ENCODE measurements at places on chromosomes 4 and X. TPM values are rescaled to one million over a fixed set of nuclear protein-coding genes. Genes with fewer than 3 reads are reported as not detected.
A peak's percentile ranks its signal among the peaks of the same experiment; 100 is the strongest.

- peak; percentile 12 for DNase-seq
Measured at GRCh38 chrX:11724122-11725017, 33.7 kb upstream of the MSL3 start.

DNA sequence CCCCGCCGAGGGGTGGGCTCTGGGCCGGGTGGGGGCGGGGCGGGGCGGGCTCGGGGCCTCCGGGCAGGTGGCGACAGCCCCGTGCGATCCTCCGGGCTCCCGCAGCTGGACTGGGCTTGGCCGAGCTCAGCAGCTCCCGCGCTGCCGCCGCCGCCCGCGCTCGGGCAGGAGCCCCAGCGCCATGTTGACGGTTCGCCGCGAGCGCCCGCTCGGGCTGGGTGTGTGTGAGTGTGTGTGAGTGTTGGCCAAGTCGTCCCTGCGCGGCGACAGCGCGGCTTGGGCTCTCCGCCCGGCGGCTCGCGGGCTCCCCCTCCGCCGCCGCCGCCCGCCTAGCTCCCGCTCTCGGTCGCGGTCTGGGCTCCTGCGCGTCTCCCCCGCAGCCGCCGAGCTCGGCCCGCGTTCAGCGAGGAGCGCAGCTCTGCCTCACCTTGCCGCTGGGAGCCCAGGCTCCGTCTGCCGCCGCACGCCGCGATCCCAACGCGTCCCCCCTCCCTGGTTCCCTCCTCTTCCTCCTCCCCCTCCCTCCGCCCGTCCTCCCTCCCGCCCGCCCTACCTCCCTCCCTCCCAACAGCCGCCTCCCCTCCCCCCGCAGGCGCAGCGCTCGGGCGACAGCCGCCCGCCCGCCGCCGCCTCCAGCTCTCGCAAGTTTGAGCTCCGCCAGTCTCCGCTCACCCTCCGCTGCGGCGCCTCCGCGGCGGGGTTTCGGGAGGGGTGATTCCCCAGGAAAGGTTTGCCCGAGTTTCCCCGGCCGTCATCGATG is at the start of gene BCOR:
Gene BCOR (minus strand): TSS at position 455 of the 760 bp plus-strand sequence. CDS start 20,029 bp downstream, outside the sequence.
- DNase-seq = no peak

DNA sequence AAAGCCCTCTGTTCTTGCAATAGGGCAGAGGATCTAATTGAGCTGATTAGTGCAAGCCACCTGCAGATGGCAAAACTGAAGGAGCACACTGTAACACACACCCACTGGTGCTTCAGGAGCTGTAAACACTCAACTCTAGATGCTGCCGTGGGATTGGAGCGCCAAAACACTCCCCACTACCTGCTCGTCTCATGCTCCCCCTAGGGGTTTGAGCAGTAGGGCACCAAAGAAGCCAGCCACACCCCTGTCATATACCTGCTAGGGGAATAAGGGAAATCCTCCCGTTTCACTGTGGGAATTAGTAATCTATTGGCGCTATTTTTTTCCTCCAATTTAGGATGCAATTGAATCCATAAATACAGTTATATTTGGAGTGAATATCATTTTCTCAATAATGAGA is 360.2 kb downstream of the GLUD2 start:
- no peak for DNase-seq

GRCh38 chr4:145709843-145710242 is 29.9 kb downstream of the C4orf51 start:
- no peak for DNase-seq

The PAK3 gene
- polyA plus RNA-seq = 7.4 TPM

The ALB gene
- 2.0 TPM for polyA plus RNA-seq

The MAGEA11 gene
- polyA plus RNA-seq = not detected

Measured in right renal pelvis (tissue), 4 donors.